Natural killer cell treated with Interleukin-12 subunit alpha and Interleukin-12 subunit beta and Interleukin-15 and Interleukin-18, amount 100 ng/mL, for 72 hours (primary cell): ENCODE measurements at places on chromosomes 2 and 18.

DNA sequence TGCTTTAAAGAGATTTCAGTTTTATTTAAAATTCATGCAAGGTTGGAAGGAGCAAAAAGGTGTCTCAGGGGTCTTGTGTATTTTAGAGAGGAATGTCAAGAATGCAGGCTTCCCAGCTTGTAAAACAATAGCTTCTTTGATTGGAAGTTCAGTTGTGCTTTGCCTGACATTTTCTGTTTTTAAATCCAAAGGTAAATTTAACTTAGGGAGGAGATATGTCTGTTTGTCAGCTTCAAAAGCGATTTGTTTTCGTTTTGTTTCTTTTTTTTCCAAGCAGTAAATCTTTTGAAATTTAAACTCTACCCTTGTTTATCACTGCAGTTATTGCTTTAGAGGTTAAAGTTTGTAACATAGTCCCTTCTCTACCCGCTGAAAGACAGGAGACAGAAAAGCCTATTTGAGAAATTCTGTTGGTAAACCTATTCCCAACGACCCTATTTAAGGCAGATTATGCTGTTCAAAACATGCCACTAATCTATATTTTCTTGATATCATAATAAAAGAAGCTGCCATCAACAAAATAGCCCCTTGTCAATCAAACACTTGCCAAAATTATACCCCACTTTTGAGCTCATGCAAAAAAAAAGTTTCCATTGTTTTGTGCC lies 639.6 kb downstream of the IRS1 start:
- no peak for DNase-seq

- no peak for DNase-seq
Observed at GRCh38 chr2:54227798-54228197, 28.2 kb downstream of the TSPYL6 start.

GRCh38 chr2:174328114-174328960 lies 6.4 kb upstream of the SP9 start:
- DNase-seq: no peak

DNA sequence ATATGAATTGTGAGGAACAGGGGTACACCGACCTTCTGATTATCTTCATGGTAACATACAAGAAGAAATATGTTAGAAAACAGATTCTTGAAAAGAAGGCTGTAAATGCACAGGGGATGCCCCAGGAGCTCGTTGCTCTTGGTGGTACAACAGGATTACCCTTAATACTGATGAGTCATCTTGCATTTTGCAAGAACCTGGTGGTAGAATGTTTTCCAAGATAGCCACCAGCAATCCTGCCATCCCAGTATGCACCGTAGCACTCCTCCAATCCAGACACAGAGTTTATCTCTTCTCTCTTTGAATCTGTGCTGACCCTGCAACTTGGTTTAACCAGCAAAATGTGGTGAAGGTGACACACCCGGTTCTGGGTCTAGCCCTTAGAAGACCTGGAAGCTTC lies 238.3 kb downstream of the EN1 start:
- DNase-seq: no peak

DNA sequence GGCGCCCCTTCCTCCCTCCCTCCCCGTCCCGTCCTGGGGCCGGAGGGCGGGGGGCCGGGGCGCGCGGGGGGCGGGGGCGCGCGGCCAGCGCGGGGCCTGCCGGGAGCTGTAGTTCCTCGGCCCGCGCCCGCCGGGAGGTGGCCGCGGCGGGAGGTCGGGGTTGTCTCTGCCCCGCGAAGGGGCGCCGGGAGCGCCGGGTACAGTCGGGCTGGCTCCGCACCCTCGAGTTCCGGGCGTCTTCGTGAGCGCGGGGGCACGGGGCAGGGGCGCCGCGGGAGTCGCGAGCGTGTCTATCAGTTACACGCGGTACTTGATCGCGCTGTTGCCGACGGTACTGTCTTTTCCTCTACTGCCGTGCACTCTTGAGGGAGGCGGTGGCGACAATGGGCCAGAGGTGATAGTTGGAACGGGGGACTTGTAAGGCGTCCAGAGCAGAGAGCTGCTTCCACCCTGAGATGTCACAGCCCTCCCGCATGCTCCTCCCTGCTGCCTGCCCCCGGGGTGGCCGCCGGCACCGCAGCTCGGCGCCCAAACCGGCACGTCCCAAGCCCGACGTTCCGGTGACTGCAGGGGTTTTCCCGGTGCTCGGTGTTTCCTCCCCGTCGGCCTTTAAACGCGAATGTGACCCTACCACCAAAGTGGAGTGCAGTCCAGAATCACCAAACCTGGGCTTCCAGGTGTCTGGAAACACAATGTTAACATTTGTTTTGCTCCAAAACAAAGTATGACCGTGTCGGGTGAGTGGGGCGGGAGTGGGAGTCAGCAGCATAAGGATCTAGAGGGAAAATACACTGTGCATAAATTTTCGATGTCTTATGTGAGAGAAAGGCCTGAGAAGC lies at the start of gene PRKD3:
PRKD3 (minus strand) TSS at position 48 of the 839 bp plus-strand sequence. CDS start 8,309 bp downstream, outside the sequence.
- DNase-seq: peak; percentile 76

GRCh38 chr18:47163241-47163640 lies 12.9 kb downstream of the IER3IP1 start:
- no peak for DNase-seq

DNA sequence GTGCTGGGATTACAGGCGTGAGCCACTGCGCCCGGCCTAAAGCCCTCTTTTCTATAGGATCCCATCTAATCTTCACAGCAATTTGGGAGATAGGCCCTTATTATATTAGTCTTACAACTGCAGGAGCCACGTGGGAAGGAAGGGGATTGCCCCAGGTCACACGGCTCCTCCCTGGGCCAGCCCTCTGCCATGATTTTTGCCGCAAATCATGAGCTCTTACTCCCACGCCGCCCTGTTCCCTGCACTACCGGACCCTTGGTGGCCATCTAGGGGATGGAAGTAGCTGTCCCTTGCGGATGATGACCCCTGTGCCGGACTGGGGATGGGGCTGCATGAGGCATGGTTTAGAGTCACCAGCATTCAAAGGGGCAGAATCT lies 28.4 kb upstream of the PTMA start:
- no peak for DNase-seq

DNA sequence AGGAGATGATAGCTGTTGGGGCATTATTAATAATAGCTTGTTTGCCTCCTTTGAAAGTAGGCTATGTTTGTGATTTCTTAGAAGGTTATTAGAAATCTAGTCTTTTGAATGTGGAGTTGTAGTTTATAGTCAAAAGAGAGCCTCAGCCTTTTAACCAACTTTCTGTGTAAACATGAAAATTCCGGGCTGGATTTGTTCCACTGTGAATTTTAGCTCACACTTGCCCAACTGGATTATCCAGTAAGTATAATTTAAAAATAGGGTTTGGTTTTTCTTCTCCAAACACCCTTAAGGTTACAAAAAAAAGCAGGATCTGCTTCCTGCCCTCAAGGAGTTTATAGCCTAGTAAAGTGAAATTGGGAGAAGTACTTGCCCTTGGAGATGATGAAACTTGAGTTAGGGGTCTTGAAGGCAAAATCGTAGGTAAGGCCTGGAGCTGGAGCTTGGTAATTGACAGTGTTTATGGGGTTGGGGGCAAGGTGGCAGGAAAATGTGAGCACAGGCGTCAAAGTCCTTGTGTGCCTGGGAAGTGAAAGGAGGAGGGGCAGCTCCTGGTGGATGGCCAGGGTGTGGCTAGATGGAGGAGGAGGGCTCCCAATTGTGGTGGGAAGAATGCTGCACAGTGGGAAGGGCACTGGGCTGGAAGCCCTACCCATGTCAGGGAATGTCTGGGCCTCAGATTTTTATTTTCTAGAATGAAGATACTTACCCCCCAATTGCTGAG lies 21.3 kb downstream of the ITGA6 start:
- DNase-seq: no peak

- no peak for DNase-seq
Observed at GRCh38 chr2:48205137-48205798, 299.0 kb upstream of the FBXO11 start.

DNA sequence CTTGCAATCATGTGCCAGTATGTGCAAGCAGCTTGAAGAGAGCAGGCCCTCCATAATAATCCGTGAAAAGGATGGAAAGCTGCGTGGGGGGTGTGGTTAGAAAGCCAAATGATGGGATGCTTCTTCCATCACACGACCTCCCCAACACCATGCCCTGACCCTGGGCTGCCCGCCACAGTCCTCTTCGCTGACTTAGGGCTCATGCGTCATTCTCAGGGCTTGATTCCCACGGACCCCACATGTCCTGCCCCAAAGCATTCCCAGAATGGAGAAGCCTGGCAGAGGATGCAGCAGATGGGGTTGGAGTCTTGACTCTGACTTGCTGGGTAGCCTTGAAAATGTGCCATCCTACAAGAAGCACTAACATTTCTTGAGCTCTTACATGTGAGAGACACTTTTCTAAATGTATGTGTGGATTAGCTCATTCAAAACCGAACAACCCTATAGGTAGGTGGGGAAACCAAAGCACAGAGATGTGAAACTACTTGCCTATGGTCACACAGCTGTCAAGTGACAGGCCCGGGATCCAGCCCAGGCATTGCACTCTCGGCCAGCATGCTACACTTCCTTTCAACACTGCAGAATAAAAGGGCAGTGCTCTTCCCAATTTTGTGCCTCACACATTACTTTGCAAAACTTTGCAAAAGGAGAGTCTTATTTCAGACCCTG lies 3.7 kb downstream of the TNS1 start:
- DNase-seq: no peak

GRCh38 chr2:234773764-234774409 lies 177.9 kb upstream of the SH3BP4 start:
- no peak for DNase-seq
